ENCODE measurements at places on chromosomes 2 and 18.

GRCh38 chr18:12460874-12461273 lies 53.1 kb downstream of the PRELID3A start:
- peak; percentile 20 for DNase-seq

DNA sequence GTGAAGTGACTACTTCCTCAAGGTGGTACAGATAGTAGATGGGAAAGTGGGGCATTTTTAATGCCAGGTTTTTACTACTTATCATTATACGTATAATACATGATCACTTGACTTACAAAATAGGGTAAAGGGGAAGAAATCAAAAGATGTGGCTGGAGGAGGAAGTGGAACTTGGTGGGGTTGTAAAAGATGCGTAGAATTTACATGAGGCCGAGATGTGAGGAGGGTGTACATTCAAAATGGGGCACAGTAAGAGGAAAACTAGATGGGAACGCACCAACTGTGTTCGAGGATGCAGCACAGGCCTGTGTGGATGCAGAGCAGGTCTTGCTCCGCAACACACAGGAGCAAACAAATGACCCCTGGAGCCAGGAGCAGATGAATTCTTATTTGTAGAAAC lies 403.3 kb downstream of the TXNL1 start:
- no peak for DNase-seq

- DNase-seq = no peak
Observed at GRCh38 chr2:61878761-61879160, 9.7 kb downstream of the CCT4 start.

- no peak for DNase-seq
Observed at GRCh38 chr2:218631837-218632236, 24.1 kb downstream of the PLCD4 start.

DNA sequence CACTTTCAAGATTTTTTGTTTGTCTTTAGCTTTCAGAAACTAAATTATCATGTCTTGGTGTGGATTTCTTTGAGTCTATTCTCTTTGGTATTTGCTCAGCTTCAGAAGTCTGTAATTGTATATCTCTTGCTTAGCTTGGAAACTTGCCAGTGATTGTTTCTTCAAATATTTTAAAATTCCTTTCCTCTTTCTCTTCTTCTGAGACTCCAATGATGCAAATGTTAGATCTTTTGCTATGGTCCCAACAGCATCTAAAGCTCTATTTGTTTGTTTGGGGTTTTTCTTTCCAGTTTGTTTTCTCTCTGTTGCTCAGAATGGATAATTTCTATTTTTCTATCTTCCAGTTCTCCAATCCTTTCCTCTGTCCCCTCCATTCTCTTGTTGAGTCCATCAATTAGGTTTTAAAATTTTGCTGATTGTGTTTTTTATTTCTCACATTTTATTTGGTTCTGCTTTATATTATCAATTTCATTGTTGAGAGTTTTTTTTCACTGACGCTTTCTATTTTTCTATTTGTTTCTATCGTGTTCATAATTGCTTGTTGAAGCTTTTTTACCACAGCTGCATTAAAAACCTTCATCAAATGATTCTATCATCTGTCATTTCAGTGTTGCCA lies 81.5 kb upstream of the DAPL1 start:
- no peak for DNase-seq

DNA sequence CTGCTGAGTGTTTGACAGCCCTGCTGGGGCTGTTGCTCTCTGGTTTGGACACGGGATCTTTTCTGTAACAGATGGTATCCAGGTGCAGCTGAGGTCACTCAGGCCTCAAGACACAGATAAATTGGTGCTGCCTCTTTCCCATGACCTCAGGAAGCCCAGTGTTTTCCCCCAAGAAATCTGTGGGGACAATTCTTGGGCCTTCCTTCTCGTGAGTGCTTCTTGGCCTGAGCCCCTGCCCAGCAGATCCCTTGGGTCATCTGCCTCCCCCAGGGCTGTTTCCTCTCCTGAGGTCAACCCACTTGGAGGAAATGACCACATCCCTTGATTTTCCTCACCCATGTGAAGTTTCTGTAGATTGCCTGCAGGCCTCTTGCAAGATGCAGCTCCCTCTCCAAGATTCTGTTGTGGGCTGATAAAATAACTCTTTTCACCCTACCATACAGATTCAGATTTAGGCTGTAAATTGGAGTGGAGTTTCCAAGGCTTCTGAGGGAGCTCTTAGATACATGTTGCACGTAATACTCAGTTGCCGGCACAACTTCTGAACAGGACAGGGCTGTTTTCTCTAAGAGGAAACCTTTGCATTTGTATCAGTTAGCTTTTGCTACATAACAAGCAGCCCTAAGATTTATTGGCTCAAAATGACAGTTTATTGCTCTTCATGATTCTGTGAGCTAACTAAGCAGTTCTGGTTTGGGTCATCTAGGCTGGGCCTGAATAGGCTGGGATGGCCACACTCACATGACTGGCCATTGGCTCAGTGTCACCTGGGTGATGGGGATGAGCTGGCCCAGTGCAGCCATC lies 13.1 kb downstream of the ZAP70 start:
- no peak for DNase-seq

DNA sequence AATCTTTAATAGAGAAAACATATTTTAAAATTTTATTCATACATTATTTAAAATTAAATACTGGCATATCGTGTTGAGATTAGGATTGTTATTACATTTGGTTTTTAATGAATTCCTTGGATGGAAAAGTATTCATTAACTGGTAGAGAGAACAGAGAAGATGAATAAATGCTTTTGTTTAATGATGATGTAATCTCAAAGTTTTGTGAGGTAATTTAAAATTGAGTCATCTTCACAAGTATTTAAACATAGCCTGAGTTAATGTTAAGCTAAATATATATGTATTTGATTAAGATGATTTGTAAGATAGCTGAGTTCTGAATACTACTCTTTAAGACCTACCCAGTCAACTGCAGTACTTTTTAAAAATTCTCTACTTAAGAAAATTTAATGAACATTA lies 713.4 kb upstream of the VRK2 start:
- DNase-seq = no peak

DNA sequence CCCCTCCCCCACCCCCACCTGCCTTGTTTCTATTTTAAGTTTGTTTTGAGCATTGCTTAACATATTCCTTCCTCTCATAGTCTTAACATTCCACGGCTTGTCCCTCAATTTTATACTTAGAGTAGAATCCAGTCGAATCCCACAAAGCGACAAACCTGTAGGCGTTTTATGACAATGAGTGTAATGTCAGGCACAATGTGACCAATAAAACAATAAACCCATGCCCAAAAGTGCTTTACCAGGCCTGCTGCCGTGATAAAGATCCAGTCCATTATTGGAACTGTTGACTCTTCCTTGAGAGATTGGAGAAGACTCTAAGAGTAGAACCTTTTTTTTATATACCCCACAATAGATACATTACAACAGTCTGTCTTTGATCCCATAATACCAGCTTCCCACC lies 6.2 kb upstream of the MRO start:
- DNase-seq = no peak

GRCh38 chr18:49510393-49511115 lies 23.5 kb upstream of the C18orf32 start:
- DNase-seq = no peak

DNA sequence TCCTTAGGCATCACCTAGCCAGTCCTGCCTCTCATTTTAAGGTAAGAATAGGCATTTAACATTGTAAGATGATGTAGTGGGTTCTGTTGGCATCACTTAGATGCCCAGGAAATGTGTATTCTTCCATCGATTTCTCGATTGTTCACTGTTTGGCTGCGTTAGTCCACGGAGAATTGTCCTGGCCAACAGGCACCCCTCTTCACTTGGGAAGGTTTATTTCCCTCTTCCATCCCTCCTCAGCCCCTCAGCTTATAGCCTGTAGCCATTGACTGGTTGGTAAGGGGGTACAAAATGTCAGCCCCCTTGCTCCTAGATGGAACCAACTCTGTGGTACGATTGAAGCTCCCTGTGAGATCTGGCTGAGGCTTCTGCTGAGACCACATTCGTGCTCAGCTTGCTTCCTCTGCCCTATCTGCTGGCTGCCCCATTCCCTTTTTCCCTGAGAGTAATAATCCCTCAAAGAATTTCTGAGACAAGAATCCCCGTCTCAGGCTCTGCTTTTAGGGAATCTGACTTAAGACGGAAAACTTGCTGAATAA lies 43.4 kb downstream of the PLEKHA3 start:
- no peak for DNase-seq

DNA sequence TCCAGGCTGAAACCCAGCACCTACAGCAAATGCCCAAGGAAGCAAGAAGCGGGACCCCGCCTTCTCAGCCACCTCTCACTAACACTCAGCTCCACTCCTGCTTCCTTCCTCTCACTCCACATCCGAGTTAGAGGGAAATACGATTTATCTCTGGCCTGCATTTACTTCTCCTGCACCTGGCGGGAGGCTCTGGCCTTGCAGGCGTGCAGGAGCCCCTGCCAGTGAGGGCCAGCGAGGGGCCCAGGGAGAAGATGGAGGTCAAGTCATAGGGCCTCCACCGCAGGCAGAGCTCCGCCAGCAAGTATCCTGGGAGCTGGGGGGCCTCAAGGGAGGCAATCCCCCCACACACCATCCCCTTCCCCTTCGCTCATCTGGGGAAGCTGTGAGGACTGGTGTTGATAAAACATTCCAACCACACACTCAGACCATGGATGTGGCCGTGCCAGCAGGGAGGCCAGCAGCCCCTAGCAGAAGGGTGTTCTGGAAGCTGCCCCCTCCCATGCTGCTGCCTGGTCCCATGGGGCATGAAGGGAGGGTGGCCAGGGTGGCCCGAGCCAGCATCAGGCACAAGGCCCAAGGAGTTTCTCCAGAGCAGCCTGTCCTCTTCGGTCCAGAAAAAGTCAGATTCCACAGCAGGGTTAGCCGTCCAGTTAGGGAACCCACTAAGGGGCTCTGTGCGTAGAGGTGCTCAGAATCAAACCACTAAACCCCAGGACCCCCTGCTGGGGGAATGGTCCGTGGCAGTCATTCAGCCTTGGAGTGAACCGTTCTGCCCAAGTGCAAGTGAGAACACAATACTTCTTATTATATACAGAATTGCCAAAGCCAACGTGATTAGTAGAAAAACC lies 91.2 kb downstream of the HDAC4 start:
- no peak for DNase-seq

- DNase-seq = no peak
Observed at GRCh38 chr2:12796657-12797056, 79.9 kb downstream of the TRIB2 start.

GRCh38 chr2:66434679-66435548 lies at the start of gene MEIS1:
TSS of gene MEIS1 (plus strand) at chr2:66435125. CDS start at chr2:66435857, 732 bp downstream.
- DNase-seq = peak; percentile 92

DNA sequence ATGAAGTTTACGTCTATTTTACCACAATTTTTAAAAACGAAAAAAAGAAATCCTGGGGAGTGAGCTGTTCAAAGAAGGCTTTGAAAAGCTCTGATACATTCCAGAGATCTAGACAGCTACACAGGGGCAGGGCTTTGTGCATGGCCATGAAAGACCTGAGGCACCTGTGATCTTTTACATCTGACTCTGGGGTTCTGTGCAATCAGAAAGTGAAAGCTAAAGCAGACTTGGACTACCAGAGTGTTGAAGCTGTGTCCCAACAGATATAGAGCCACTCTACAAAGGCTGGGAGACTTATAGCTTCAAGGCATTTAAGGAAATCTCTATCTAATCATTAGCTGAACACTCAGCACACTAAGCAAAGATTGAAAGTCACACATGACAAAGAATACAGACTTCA lies 34.1 kb downstream of the PARD6G start:
- no peak for DNase-seq
